Fibroblast of lung (primary cell): ENCODE measurements at places on chromosomes 13 and 19. TPM values are rescaled to one million over a fixed set of nuclear protein-coding genes. Genes with fewer than 3 reads are reported as not detected.

DNA sequence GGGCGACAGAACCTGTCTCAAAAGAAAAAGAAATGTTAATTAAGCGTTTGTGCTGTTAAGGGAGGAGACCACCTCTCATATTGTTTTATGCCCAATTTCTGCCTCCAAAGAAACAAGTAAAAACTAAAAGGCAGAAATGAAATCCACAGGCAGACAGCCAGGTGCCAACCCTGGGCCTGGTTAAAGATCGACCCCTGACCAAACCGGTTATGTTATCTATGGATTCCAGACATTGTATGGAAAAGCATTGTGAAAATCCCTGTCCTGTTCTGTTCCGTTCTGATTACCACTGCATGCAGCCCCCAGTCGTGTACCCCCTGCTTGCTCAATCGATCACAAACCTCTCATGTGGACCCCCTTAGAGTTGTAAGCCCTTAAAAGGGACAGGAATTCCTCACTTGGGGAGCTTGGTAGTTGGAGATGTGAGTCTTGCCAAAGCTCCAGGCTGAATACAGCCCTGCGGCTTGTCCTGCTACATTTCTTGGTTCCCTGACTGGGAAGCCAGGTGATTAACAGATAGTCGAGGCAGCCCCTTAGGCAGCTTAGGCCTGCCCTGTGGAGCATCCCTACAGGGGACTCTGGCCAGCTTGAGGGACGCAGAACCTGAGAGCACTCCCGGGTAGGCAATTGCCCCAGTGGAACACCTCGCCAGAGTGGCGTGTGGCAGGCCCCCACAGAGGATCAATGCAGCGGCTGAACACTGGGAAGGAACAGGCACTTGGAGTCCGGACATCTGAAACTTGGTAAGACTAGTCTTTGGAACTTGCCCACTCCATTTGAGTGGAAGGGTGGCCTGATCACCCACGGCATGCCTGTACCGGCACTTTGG is 748 bp upstream of the ZNF552 start:
- DNase-seq: no peak

Gene ZSCAN4
- not detected in 2 replicates for total RNA-seq

- DNase-seq: no peak
These were observed 72.3 kb upstream of the RFC3 start for GRCh38 chr13:33745370-33746324.

- DNase-seq: peak; percentile 36
These were observed 16.3 kb upstream of the TSPAN16 start for GRCh38 chr19:11279505-11280236.

Gene KLF2
- 3.3 and 19.2 TPM in 2 replicates for total RNA-seq

- DNase-seq: no peak
These were observed 55.6 kb downstream of the SPACA7 start for GRCh38 chr13:112431734-112432133.
